ENCODE measurements at places on chromosomes 2 and 18. TPM values are rescaled to one million over a fixed set of nuclear protein-coding genes. Genes with fewer than 3 reads are reported as not detected.

GALR1 gene
- total RNA-seq: not detected

FEV gene
- total RNA-seq: not detected

DNA sequence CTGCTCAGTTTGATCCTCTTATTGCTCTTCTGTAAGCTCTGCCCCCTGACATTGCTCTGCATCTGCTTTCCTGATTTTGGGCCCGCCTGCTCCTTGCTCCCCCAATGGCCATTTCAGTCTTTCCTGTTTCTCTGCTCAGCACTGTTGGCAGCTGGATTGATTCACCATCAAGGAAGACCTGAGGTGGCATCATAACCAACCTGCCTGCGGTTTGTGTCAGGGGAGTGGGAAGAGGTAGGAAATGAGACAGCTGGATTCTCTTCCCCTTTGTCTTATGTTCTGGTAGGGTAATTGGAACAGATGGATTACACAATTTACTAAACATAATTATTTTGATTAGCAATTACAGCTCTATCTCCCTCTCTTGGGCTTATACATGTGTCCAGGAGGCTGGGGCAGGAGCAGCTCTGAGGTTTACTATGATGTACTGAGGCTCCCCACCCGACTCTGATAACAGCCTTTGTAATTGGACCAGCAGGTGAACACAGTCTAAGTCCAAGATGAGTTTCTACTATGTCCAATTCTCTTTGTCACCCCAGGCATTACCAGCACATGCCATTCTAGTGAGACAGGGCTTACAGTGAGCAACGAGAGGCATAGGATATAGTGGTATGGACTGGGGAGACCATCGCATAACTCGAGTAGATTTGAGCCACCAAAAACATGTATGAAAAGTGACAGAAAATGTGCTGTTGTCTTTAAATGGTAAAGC lies 151.8 kb upstream of the MMADHC start:
- H3K27me3 ChIP-seq: no peaks in the 10 kb centered on the region
- no peak overlapping the region for H3K4me3 ChIP-seq
- H3K36me3 ChIP-seq: no peaks in the 10 kb centered on the region

ALPP gene
- not detected for total RNA-seq

- H3K4me3 ChIP-seq: no peak overlapping the region
- peaks cover 12% of the 10 kb centered on the region for H3K27me3 ChIP-seq
- no peak for DNase-seq
- no peak overlapping the region for H3K27ac ChIP-seq
Measured at GRCh38 chr2:191748528-191749180, 70.7 kb downstream of the NABP1 start.

TXNL4A gene
- 143 TPM for total RNA-seq

DNA sequence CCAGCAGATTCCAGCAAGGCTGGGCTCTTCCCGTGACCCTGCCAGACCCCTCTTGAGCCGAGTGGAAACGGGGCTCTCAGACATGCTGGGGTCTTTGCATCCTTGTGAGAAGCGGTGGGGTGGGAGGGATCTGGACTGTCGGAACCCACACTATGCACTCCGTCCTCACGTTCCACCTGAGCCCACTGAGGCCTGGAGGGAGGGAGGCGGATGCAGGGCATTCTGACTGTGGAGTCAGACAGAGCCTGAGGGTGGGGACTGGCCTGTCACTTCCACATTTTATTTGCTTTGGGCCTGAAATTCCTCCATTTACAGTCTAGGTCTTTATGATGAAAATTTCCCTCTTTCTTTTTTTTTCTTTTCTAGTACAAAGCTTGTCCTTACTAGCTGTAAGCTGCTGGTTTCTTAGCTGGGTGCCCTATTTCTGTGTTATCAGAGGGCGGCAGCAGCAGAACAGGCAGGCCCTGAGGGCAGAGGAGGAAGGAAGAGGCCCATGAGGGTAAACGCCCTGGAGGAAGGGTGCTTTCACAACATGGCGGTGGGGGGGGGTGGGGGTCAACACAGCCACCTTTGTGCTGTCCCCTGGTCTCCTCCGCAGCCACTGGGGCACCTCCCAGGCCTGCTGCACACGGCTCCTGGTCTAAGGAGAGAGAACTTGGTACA lies 373.5 kb upstream of the MYT1L start:
- H3K27ac ChIP-seq: no peak overlapping the region
- no peaks in the 10 kb centered on the region for H3K27me3 ChIP-seq
- DNase-seq: no peak

DNA sequence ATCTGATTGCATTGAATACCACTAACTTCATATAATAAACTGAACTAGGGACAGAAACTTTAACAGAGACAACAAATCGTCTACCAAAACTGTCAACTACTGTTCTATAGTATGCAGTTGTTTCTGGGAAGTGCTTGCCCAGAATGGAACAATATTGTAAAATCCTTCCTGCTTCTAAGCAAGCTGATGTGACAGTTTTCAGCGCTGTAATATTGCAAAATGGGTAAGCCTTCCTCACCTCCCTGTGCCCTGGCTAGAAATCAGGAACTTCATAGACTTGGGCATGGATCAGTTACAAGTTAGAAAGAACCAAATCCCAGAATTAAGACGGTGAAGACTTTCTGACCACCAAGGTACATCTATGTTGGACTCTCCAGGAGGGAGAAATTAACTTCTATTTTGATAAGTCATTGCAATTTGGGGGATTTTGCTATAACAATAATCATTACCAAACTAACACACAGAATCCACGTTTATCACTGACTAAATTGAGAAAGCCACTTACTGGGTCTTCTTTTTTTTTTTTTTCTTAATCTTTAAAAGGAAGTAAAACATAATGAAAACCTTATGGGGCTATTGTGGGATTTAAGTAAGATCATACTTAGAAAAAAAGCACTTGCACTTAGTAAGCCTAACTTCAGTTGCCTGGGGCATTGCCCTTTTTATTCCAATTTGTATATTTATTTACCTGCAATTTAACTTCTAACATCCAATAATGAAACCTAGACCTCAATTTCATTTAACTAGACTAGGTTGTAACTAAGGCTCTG lies 261.5 kb downstream of the TRIB2 start:
- peaks cover 11% of the 10 kb centered on the region for H3K36me3 ChIP-seq
- peaks cover 14% of the 10 kb centered on the region for H3K27me3 ChIP-seq
- DNase-seq: no peak
- no peak overlapping the region for H3K4me3 ChIP-seq
- H3K27ac ChIP-seq: no peak overlapping the region

AMER3 gene
- total RNA-seq: not detected

GRCh38 chr2:31987454-31988220 lies 23.2 kb downstream of the MEMO1 start:
- DNase-seq: no peak
- peaks cover 18% of the 10 kb centered on the region for H3K4me1 ChIP-seq
- no peaks in the 10 kb centered on the region for H3K36me3 ChIP-seq

DNA sequence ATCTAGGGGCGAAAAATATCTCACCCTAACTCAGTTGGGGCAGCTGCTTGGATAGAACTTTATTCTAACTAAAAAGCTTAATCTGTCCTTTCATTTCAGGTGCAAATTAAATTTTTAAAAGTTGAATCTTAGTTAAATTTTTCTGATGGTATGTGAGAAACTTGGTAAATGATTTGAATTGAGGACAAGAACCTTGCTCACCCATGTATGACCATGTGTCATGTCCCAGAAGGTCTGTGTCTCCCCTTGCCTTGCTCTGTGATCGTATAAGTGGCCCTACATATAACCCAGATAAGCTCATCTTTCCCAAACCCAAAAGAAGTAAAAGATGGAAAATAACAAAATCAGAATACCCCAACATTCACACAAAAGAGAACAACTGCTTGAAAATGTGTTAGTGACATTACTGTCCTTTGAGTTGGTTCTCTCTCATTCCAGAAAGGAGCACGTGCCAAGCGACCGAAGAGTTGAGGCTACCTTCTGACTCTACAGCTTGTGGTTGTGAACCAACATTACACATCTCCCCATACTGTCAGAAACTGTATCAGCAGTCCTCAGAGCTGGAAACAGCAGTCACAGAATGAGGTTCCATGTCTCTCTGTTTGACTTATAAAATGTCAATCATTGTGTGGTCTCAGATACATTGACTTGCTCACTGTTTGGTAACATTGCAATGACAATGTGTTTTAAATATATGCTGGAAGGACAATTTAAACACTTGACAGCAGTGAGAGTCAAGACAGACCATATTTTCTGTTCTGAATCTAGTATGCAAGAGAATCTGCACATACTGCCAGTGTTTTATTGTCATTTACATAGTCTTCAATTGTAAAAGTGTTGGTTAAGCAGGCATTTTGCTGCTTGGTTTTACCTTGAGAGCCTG lies 46.3 kb upstream of the TANK start:
- H3K27ac ChIP-seq: peak overlapping the region; percentile 49
- peaks cover 22% of the 10 kb centered on the region for H3K4me1 ChIP-seq
- H3K27me3 ChIP-seq: peaks cover 4% of the 10 kb centered on the region
- DNase-seq: no peak

DNA sequence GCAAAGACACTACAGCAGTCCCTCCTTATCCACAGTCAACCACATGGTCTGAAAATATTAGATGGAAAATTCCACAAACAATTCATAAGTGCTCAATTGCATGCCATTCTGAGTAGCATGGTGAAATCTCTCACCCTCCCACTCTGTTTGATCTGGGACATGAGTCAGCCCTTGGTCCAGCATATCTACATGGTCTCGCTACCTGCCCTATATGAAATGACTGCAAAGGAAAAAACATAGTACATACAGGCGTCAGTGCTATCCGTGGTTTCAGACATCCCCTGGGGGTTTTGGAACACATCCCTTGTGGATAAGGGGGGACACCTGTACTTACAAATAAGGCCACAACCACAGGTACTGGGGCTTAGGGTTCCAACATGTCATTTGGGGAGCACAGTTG lies 73.7 kb downstream of the CABLES1 start:
- peak overlapping the region; percentile 9 for H3K4me3 ChIP-seq
- DNase-seq: no peak
- H3K36me3 ChIP-seq: peaks cover 6% of the 10 kb centered on the region
- no peaks in the 10 kb centered on the region for H3K27me3 ChIP-seq
- H3K4me1 ChIP-seq: peaks cover 5% of the 10 kb centered on the region
- no peak overlapping the region for H3K27ac ChIP-seq

DNA sequence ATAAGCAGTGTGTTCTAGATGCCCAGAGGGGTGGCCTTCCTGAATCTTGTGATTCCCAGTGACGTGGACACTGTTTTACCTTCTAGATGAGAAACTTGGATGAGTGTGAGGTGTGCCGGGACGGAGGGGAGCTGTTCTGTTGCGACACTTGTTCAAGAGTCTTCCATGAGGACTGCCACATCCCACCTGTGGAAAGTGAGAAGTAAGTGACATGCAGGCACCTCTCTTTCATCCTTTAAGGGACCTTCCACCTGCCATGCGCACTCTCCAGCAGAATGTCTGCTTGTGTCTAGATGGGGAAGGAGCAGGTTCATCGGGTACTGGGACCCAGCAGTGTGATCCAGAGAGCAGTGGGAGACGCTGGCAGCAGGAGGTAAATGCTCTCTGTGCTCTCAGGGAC lies 16.0 kb upstream of the SP100 start:
- DNase-seq: no peak
- H3K4me3 ChIP-seq: no peak overlapping the region
- no peak overlapping the region for H3K27ac ChIP-seq
- no peaks in the 10 kb centered on the region for H3K27me3 ChIP-seq
- no peaks in the 10 kb centered on the region for H3K4me1 ChIP-seq

SP140 gene
- total RNA-seq: 67.9 TPM

Measured in natural killer cell treated with Interleukin-12 subunit alpha and Interleukin-12 subunit beta and Interleukin-15 and Interleukin-18, amount 100 ng/mL, for 72 hours (primary cell).